Activated CD4-positive, alpha-beta T cell treated with anti-CD3 and anti-CD28 coated beads, Interleukin-2, amount 50 U/mL, for 16 hours (primary cell): ENCODE measurements at places on chromosomes 2 and 18.

GRCh38 chr2:186724736-186725135 lies 30.9 kb downstream of the FAM171B start:
- DNase-seq = no peak

DNA sequence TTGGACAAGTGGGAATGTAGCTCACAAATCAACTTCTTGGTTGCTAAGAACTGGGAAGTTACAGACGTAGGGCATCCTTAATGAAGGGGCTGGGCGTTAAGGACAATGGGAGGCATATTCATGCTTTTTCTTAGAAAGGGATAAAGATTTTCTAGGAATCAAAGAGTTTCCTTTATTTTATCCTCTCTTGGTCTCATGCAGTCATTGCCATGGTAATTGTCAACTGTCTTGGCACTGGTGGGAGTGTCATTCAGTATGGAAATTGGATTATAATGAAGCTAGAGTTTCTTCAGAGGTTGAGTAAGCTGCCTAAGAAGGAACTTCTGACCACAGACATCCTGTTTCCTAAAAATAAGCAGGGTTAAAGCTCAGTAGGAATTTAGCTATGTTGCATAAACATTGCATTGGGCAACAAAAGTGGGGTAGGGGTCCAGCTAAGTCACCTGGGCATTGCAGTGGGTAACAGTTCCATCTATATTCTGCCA lies 114.0 kb downstream of the LYPD6B start:
- no peak for DNase-seq

DNA sequence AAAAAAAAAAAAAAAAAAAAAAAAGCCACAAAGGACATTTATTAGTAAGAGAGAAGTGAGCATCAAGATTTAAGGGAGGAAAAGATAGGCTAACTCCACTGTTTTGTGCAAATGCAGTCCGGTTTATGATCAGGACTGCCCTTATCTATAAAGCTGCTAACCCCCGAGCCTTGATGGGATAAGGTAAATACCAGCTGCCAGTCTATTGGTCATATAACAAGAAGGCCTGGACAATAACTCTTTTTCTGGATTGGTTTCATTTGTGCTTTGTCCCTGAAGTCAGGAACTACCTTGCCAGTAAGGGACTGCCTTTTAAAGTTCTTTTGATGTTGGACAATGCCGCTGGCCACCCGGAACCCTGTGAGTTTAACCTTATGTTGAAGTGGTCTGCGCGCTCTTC lies 15.4 kb downstream of the PTPN4 start:
- no peak for DNase-seq

DNA sequence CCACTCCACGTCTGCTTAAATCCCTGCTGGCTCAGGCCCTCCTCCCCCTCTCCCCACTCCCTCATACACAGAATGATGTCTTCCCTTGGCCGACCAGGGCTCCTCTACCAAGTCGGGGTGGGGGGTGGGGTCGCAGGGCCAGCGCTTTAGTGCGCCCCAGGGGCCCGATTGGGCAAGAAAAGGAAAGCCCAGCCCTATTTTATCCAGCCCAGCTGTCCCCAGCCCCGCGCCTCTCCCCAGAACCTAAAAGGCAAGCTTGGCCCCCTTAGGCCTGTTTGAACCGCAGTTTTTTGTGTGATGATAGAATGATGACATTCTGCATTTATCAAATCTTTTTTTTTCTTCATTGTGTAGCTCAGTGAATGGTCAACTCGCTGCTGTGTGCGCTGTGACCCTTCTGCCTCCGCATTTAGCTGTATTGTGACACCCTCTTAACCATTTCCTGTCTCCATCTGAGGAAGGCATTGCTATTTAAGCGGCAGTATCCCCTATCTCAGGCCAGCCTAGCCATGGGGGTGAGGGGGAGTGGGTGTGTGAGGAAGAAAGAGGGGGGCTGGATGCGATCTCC lies 231.4 kb downstream of the HAUS1 start:
- DNase-seq = no peak

GRCh38 chr2:204950695-204951346 lies 405.5 kb downstream of the PARD3B start:
- no peak for DNase-seq

DNA sequence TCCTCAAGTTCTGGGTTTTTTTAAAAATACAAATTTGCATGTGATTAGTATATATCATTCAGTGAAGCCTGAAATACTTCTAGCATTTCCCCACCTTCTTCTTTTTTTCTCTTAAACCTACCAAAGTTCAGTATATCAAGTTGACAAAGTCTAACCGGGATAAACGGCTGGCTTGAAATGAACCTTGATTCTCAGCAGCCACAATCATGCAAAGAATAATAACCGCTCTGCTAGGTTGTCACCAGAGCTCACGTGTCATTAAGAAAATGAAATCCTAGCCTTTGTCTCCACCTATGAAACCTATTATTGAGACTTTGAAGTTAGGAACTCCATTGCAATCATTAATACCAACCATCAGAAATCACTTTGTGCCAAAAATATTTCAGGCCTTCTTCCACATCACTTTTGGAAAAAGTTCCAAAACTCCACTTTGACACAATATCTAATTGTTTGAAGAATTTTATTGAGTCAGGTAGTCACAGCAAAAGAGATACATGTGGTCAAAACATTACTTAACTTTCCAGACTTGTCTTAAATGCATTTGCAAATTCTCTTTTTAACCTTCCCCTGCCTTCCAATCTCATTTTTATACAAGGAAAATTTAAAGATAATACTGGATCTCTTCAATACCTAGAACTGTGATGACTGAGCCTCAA lies 285.6 kb upstream of the ACVR2A start:
- no peak for DNase-seq

- DNase-seq = no peak
Observed at GRCh38 chr2:150811259-150811855, 323.9 kb upstream of the RND3 start.

DNA sequence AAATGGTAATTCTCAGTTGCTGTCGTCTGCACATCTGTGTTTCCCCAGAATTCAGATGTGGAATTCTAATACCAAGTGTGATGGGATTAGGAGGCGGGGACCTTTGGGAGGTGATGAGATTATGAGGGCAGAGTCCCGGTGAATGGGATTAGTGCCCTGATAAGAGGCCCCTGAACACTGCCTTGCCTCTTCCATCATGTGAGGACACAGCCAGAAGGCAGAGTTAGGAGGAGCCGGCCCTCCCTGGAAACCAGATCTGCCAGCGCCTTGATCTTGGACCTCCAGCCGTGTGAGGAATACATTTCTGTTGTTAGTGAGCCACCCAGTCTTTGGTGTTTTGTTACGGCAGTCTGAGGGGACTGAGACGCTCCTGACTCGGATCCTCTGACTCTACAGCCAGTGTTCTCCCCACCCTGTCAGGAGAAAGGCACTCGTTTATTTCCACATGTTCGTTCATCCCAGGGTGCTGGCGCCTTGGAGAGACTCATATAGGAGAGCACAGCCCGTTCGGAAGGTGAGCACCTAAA lies 395.0 kb downstream of the ZNF516 start:
- no peak for DNase-seq

GRCh38 chr2:175282300-175282699 lies 100.8 kb upstream of the ATP5MC3 start:
- peak; percentile 46 for DNase-seq

DNA sequence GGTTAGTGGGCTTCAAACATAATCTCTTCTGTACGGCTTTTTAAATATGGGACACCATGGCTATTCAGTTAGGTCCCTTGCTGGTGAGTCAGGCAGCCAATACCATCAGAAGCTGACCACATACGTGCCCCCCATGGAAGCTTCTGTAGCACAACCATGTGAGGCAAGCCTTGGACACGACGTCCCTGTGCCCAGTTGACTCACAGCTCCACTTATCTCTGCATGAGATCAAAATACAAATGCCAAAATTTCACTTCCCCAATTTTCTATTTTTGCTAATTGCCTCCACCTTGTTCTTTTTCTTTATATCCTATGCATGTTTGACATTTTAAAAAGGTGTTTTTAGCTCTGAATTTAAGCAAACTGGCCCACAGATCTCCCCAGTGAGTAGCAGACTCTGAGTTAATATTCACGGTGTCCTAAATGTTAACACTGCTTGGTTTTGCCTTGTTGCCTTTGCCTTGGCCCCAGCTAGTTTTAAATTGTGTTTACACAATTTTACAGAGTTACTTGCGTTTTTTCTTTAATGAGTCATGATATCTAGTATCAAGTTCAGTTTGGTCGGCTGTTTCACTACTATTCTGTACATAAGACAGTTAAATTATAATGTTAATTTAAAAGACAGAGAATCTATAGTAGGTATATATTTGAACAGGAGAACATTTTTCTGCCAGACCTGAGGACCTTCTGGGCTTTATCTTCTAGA lies 77.5 kb downstream of the CDCA7 start:
- DNase-seq = no peak

GRCh38 chr2:125679903-125680302 lies 976.1 kb upstream of the GYPC start:
- no peak for DNase-seq

DNA sequence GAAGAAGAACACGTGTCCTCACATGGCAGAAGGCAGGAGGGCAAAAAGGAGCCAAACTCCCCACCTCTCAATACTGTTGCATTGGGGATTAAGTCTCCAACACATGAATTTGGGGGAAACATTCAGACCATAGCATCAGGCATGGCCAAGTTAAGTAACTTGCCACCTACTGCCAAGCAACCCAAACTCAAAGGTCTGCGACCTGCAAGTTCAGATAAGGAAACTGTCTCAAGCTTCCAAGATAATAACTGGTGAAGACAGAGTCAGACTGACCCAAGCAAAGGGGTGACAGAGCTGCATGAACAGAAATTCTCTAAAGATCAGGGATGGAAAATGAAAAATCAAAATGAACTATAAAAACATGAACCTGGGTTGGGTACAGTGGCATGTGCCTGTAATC lies 188.7 kb upstream of the SIX3 start:
- no peak for DNase-seq

- no peak for DNase-seq
Observed at GRCh38 chr18:69213842-69214241, 186.8 kb upstream of the DOK6 start.

- DNase-seq = no peak
Observed at GRCh38 chr18:35197296-35197695, 43.5 kb upstream of the ZNF397 start.

- DNase-seq = no peak
Observed at GRCh38 chr18:69399253-69399652, 1.4 kb upstream of the DOK6 start.

- DNase-seq = no peak
Observed at GRCh38 chr2:210172219-210172575, 988 bp upstream of the KANSL1L start.

GRCh38 chr2:146949400-146949799 lies 895.4 kb upstream of the ACVR2A start:
- DNase-seq = no peak

DNA sequence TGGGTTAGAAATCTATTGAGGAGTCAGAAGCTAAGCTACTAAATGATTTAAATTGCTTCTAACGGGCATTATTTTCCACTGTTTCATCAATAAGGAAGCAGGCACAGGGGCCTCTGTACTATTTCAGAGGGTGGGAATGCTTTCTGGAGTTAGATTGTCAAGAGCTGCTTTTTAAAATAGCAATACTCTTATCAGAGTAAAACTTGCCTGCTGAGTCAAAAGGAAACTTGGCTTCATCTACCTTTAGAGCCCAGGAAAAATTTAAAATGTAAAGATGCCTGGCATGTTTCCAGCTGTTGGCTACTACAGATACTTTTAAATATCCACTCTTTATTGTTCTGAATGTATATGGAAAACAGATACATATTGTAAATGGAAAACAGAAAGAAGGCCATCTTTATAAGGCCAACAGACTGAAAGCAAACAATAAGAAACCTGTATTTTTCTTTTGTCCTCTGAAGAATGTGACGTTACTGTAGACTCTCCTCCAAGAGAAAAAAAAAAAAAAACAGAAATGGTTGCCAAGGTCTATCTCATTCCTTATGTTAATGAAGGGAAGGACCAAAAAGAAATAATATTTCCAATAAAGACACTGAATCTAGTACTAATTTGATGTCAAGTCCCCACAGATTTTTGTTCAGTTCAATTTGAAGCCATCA lies 79.1 kb downstream of the FIGN start:
- DNase-seq = no peak

GRCh38 chr2:99660616-99661406 lies 171.0 kb upstream of the REV1 start:
- DNase-seq = no peak

GRCh38 chr2:101036562-101036961 lies 34.5 kb downstream of the RPL31 start:
- DNase-seq = no peak

GRCh38 chr2:96655526-96655925 lies 13.0 kb downstream of the FER1L5 start:
- no peak for DNase-seq

GRCh38 chr18:45439851-45440645 lies 175.2 kb upstream of the SLC14A2 start:
- DNase-seq = no peak

DNA sequence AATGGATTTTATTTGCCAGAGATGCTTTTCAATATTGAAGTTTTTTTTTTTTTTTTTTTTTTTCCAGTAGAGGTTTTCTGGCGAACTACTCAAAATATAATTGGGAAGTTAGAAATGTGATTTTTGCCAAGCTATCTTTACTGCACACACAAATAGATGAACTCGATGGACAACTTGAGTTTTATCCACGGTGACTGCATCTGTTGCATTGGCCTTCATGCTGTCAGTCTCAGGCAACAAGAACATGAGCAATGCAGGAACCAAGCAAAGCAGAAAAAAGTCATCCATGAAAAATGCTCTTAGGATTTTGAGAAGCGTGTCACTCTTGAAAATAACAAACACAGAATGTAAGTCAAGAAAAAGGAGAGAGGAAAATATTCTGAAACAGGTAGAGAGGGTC lies 22.7 kb upstream of the HDAC4 start:
- DNase-seq = no peak

DNA sequence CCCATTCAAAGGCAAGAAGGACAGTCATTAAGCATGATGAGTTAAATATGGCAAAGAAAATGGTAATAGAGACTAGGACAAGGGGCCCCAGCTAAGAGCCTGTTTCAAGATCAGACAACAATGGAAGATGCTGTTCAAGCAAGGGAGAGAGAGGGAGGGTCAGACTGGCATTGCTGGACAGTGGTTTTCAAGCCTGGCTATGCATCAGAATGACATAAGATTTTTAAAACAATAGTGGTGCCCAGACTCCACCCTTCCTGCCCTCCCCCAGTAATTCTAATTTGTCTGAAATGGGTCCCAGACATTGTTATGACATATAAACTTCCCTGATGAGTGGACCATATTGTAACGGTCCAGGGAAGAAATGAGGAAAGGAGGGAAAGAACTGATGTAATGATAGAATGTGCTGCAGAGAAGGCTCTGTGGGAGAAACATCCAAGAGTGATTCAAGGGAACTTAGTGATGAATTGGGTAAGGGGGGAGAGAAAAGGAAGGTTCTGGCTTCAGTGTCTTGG lies 112.9 kb upstream of the TRIB2 start:
- no peak for DNase-seq

GRCh38 chr2:75465317-75465984 lies 95.3 kb downstream of the EVA1A start:
- DNase-seq = no peak

GRCh38 chr2:151947813-151948165 lies 119.6 kb upstream of the ARL5A start:
- DNase-seq = no peak

DNA sequence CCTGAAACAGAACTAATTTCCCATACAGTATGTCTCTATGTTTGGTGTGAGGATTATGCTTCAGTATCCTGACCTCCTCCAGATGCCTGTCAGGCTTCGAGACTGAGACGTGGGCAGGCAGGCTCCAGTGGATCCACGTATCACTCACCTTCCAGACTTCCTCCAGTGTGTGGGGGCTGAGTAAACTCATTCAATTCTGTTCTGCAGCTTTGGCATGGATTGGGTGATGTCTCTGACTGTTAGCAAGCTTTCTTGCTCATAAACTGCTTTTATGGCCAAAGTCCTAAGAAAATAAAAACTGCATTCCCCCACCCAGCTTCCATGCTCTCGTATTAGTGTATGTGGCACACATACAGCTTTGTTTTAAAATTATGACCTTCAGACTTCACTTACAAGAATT lies 53.6 kb downstream of the CCDC93 start:
- no peak for DNase-seq
